ENCODE measurements at places on chromosomes 7 and 10.

DNA sequence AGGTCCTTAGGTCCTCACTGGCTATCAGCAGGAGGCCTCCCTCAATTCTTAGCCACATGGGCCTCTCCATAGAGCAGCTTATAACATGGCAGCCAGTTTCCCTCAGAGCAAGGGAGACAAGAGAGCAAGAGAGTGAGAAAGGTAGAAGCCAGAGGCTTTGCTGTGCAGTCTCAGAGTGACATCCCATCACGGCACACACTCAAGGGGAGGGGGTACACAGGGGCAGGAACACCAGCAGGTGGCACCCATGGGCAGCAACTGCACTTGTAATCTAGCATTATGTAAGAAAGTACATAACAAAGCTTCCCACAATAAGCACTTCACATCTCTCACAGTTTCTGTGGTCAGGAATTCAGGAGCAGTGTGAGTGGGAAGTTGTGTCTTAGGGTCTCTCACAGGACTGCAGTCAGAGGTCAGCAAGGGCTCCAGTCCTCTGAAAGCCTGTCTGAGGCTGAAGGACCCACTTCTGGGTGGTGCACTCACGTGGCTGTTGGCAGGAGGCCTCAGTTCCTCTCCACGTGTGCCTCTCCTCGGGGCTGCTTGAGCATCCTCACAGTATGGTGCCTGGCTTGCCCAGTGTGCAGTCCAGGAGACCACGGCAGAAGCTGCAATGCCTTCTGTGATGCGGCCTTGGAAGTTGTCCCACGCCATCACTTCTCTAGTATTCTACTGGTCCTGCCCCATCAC, 159.4 kb downstream of the OAT start:
- no peak for DNase-seq

GRCh38 chr7:12630513-12630819, 57.0 kb upstream of the ARL4A start:
- DNase-seq = no peak

GRCh38 chr7:3011211-3011852, 32.3 kb downstream of the CARD11 start:
- DNase-seq = peak; percentile 22

- no peak for DNase-seq
Measured at GRCh38 chr7:131067220-131067619, 260.5 kb upstream of the MKLN1 start.

DNA sequence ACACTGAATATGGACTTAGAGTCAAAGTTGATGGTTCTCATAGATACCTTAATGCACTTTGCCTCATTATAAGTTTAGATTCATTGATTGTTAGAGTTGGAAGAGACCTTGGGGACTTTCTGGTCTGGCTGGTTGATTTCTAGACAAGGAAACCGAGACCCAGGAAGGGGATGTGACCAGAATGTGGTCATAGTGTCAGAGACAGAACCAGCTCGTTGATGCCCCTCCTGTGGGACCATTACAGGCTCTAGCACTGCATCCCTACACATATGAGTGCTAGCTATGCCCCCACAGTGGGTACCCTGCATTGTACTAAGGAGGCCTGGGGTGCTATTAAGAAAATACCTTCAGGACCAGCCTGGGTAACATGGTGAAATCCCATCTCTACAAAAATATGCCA, 306.6 kb downstream of the CAMK1D start:
- DNase-seq = no peak

GRCh38 chr7:15821484-15822427, 135.3 kb upstream of the MEOX2 start:
- no peak for DNase-seq

DNA sequence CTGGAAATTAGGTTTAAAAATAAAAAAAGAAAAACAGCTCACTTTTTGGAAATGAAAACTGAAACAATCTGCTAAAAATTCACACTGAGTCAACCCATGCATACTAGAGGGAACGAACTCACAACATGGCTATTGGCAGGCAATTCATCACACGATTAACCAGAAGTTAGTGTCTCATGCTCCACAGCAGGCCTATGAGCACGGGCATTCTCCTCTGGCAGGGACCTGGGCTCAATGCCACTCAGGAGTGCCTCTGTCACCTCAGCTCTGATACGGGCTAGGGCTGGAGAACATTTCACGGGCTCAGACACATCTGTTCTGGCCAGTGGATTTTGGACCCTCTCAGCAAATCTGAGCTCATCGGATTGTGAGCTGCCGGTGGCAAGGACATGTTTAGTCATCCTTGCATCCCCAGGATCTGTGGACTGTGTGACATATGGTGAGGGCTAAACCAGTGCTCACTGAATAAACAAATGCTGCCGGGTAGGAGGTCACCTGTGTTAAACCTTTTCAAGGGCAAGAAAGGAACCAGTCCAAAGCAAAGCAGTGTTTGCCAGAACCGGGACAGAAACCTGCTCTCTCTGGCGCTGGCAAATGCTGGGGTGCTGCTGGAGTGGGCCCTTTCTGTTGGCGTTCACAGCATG, 40.1 kb downstream of the POLR3A start:
- DNase-seq = no peak

DNA sequence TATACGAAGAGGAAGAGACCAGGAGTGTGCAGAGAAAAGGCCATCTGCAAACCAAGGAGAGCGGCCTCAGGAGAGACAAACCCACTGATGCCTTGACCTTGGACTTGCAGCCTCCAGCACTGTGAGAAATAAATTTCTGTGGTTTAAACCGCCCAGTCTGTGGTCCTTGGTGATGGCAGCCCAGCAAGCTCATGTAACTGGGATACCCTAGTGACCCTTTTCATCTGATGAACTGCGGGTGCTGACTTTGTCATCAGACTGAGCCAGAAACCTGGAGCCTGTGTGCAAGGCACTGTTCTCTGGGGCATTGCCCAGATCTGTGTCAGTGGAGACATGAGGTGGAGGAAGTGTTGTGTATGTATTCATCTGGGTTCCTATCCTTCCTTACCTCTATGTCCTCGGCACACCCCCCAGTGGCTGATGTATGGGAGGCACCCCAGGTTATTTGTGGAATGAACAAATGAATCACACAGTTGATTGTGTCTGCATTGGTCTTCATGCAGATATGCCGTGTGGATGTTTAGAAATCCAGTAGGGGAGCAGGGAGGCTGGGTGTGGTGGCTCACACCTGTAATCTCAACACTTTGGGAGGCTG, 64.5 kb upstream of the BTBD16 start:
- DNase-seq = no peak

- DNase-seq = no peak
Measured at GRCh38 chr7:158296798-158297104, 290.9 kb downstream of the PTPRN2 start.

GRCh38 chr7:45359776-45360175, 202.2 kb downstream of the RAMP3 start:
- no peak for DNase-seq

DNA sequence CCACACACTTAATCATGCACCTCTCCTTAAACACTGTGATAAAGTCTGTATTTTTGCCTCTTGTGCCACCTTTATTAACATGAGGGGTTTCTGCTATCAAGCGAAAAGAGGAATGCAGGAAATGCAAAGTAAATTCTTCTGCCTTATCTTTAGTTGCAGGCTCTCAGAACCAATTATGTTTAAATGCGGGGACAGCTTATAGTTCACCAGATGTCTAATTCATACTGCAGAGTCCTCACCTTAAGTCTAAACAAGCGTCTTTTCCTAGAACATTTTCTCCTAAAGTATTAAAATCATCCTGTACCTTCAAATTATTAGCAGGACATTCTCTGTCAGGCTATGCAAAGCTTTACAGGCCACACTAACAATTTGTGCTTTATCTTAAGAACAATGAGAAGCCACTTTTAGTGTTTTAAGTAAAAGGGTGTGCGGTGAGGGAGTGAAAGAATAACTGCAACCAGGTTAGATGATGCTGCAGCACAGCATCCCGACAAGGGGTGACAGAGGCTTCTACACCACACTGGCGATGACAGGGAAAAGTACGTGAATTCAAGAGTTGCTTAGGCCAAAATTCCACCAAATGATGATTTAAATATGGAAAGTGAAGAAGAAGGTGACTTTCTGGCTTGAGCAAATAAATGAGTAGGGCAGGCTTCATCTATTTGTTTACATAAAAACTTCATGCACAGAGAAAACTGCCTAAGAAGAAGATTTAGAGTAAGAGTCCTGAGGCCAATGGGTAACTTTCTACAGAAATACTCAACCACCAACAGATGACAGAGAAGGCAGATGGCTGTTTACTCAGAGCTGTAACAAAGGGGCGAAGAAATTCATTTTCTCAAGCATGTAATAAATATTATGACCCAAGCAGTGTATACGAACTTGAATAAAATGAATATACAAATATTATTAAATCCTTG, 36.0 kb downstream of the EZH2 start:
- no peak for DNase-seq

GRCh38 chr10:80598084-80598798, 60.5 kb downstream of the SH2D4B start:
- no peak for DNase-seq

DNA sequence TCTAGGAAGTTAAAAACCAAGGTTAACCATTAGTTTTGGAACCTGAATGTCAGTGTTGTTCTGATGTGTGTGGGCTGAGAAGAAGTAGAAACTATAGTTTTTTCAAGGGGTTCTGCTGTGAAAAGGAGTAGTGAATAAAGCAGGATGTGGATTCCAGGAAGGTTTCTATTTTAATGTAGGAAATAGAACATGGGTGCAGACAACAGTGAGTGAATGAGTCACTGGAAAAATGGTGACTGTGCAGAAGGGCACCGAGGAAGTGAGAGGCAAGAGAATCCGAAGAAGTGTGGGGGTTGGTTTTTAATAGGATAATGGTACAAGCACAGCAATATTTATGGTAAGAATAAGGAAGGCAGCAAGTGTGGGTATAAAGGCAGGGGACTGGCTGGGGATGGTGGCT, 120.4 kb downstream of the ARHGAP21 start:
- no peak for DNase-seq

DNA sequence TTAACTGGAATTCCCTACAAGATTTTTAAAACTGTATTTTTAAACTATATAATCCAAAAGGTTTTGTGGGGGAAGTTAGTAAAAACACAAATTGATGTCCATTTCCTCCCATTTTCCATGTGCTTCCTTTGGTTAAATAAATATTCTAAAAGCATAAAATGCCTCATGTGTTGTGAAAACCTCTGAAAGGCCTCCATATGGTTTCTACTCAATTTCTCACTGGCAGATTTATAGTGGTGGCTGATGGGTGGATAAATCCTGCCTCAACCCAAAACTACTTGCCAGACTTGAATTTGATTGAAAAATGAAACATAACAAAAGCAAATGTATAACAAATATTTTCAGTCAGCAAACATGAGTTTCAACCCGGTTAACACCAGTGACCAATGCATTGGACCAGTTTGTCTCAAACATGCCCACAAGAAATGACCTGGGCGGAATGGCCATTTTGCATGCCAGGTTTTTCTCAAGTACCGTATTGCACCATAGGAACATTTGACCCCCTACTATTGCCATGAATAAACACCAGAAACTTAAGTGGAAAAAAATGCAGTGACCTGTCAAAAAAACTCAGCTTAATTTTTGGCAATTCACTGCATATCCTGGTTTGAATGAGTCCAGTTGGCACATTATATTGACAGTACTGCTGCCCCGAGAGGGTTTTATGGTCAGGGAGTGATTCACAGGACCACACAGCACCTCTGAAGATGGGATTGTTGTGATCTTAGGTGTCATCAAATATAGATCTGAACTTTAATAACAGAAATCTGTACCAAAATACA, 454.6 kb upstream of the ANKRD30A start:
- no peak for DNase-seq

- peak; percentile 81 for DNase-seq
Measured at GRCh38 chr10:132961787-132962622, 19.6 kb upstream of the CFAP46 start.

- DNase-seq = no peak
Measured at GRCh38 chr7:7017707-7018280, 164.6 kb upstream of the C1GALT1 start.

DNA sequence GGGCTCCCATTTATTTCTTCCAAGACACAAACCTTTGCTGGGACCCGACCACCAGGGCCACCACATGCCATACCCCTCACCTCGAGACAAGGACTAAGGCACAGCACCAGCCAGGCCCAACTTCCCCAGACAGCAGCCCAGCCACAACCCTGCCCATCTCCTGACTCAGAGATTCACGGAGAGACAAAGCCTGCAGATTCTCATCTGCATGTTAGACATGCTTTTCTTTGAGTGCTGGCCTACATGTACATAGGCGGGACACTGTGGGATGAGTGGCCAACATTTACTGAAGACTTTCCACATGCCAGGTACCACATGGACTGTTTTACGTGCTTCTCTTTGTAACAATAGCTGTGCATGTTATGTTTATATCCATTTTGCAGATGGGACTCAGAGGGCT, 221.3 kb upstream of the ZMIZ1 start:
- DNase-seq = no peak
